ENCODE measurements at places on chromosomes 12 and 14.

- DNase-seq, result no peak
Observed at GRCh38 chr12:123001464-123001863, 21.0 kb downstream of the ARL6IP4 start.

GRCh38 chr12:22396735-22397134 lies 62.2 kb upstream of the ST8SIA1 start:
- DNase-seq, result no peak

DNA sequence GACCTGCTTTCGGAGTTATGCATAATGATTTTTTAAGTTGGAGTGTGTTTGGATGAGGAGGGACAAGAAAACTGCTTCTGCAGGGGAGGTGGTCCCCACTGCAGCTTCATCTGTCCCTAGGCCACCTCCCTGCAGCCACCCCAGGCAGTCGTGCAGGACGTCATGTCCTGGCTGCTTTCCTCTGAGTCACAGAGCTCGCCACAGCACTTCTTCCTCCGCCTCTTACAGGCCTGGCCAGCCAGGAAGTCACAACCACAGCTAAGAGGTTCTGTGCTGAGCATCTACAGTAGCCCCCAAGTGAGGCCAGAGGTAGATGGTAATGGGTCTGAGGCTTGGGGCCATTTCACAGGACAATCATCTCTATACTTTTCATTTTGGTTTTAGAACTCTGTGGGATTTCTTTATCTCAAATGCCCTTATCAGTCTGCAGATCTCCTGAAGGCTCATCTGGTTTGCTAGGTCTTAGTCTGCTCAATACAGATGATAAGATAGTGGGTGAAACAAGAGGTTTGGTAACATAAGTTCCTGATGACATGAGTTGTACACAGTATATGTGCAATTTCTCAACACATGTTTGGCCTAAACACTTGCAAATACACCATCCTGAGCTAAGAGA lies 106.4 kb downstream of the ARF6 start:
- peak; percentile 90 for DNase-seq

GRCh38 chr12:88393017-88393767 lies 187.1 kb downstream of the KITLG start:
- DNase-seq, result no peak

DNA sequence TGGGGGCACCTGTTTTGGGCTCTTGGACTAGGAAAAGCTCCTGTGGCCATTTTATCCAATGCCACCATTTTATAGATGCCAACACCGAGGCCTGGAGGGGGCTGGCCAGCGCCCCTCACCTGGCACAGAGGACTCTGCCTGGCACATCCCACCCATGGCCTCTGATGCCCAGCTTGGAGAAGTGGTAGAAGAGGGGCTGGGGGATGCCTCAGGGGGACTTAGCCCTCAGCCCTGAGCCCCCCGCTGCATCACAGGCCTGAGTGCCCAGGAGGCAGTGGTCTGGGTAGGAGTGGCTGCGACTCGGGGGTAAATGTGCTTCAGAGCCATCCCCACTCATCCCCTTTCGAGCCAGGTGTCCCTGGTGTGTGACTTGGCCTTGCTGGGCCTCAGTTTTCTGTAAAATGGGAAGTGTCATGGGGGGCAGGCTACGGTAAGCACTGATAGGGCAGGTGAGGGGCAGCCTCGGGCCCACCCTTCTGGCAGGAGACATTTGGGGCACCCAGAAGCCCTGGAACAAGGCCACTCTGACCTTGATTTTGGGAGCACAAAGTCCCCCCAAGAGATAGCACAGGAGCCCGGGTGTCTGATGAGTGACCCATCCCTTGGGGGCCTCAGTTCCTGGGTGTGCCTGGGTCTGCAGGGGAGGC lies 22.5 kb downstream of the SH2B3 start:
- no peak for DNase-seq

- no peak for DNase-seq
Observed at GRCh38 chr12:76020731-76021672, 10.6 kb downstream of the PHLDA1 start.

- DNase-seq, result no peak
Observed at GRCh38 chr14:104048758-104049507, 36.6 kb upstream of the ASPG start.

- no peak for DNase-seq
Observed at GRCh38 chr12:48454667-48455066, 17.7 kb upstream of the ANP32D start.

GRCh38 chr12:102800565-102800964 lies 116.5 kb downstream of the PAH start:
- no peak for DNase-seq

GRCh38 chr12:91210144-91210543 lies 27.5 kb upstream of the DCN start:
- DNase-seq, result no peak

DNA sequence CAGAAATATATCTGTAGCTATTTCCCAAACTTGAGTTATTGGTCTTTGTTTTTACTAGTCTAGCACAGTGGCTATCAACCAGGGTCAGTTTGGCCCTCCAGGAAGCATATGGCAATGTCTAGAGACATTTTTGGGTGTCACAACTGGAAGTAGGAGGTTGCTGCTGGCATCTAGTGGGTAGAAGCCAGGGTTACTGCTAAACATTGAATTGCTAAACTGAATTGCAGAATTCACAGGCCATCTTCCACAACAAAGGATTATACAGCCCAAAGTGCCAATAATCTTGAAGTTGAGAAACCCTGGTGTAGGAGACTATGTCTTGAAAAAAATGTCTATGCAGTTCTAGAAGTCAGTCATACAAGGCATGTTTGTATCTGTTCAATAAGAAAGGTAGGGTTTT lies 27.7 kb downstream of the ARHGAP5 start:
- no peak for DNase-seq

- no peak for DNase-seq
Observed at GRCh38 chr14:34204774-34205173, 253.9 kb upstream of the EGLN3 start.

DNA sequence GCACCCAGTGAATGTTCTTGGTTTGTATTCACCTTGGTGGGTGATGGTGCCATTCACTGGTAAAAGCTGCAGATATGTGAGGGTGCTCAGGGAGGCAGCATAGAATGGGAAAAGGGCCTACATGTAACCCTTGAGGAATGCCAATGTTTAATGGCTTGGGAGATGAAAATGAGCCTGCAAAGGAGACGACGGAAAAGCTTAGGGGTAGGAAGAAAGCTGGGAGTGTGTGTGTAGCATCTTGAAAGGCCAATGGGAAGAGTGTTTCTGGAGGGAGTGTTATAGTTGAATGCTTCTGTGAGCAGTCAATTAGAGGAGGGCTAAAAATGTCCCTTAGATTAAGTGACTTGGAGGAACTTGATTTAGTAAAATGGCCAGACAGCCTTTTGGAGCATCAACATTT lies 24.9 kb downstream of the PPM1A start:
- DNase-seq, result no peak

GRCh38 chr12:94650143-94651056 lies at the start of gene TMCC3:
Gene TMCC3 (minus strand): TSS chr12:94650557. CDS start chr12:94650430, 127 bp downstream.
- peak; percentile 44 for DNase-seq

- no peak for DNase-seq
Observed at GRCh38 chr12:106945261-106945851, 10.4 kb upstream of the TMEM263 start.

GRCh38 chr14:100552524-100553125 lies 34.6 kb downstream of the BEGAIN start:
- no peak for DNase-seq

DNA sequence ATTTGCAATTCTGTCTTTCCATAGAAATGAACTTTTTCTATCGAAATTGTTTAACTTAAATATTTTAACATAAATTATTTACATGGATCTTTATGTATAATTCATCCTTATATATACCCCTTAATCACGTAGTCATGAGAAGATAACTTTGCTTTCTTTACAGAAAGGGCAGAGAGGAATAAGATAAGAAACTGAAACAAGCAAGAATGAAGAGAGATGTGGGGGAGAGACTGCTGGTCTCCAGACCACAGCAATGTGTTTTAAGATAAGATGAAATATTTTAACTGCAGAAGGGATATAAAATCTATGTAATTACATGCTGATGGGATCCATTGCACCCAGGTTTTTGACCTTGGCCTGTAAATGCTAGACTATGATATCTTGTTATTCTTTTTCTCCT lies 34.7 kb upstream of the DNM1L start:
- no peak for DNase-seq

GRCh38 chr12:1719139-1719538 lies 28.3 kb downstream of the ADIPOR2 start:
- DNase-seq, result no peak

- no peak for DNase-seq
Observed at GRCh38 chr12:3632754-3633153, 120.2 kb downstream of the CRACR2A start.

GRCh38 chr14:65321370-65321875 lies 91.1 kb upstream of the FUT8 start:
- no peak for DNase-seq

- no peak for DNase-seq
Observed at GRCh38 chr12:51421266-51421884, 3.3 kb upstream of the SLC4A8 start.

GRCh38 chr12:16685107-16685506 lies 79.1 kb upstream of the LMO3 start:
- DNase-seq, result no peak

Data from ureter (tissue), 1 donor.